CD4-positive, alpha-beta T cell treated with Interleukin-4 for 1 hour (primary cell): ENCODE measurements at places on chromosomes 6 and 20.

DNA sequence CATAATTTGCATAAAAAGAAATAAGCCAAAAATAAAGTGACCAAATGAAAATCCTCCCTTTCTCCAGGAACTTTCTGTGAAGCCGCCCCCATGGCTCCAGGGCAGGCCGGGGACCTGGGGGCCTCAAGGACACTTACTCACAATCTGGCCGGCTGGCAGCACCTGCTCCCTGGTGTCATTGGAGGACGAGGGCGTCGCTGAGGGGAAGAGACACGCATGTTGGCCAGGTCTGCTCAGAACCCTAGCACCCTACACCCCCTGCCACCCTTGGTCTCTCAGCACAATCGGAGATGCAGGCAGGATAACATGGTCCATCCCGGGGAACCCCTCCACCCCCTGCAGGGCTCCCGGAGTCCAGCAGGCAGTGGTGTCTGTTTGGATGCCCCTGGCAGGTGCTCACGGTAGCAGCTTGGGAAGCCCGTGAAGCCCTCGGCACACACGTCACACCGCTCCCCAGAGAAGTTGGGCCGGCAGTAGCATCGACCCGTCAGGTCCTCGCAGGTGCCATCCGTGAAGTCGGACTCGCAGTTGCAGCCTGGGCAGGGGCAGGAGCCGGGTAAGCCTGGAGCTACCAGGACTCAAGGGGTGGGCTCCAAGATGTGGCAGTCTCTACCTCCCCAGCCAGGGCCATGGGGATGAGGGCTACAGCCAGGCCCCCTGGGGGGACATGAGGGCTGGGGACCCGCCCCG, 21.3 kb downstream of the LAMA5 start:
- DNase-seq, result no peak

- no peak for DNase-seq
These were observed 58.5 kb downstream of the PCNA start for GRCh38 chr20:5061213-5061612.

DNA sequence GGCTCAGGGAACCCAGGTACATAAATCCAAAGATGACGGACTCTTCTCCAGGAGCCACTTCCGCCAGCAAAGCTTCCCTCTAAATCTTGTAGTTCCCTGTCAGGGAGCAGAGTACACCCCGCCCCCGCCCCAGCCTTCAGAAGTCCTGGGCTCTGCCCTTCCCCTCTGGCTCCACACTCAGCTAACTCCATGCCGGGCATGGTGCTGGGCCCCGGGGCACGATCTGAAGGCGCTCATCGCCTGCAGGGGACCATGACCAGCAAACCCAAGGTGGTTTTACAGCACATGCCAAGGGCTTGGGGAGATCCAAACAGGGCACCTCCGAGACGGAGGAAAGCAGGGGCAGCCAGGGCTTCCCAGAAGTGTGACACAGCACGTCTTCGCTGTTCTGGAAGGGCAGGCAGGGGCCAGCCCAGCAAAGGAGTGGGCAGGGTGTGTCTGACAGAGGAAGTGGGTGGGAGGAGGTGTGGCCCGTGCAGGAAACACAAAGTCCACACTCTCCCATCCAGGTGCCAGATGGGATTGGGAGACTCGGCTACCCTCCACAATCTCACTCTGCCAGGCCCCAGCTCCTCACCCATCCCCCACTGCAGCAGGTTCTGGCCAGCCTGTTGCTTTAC, 41.6 kb upstream of the SLC22A2 start:
- DNase-seq, result no peak

DNA sequence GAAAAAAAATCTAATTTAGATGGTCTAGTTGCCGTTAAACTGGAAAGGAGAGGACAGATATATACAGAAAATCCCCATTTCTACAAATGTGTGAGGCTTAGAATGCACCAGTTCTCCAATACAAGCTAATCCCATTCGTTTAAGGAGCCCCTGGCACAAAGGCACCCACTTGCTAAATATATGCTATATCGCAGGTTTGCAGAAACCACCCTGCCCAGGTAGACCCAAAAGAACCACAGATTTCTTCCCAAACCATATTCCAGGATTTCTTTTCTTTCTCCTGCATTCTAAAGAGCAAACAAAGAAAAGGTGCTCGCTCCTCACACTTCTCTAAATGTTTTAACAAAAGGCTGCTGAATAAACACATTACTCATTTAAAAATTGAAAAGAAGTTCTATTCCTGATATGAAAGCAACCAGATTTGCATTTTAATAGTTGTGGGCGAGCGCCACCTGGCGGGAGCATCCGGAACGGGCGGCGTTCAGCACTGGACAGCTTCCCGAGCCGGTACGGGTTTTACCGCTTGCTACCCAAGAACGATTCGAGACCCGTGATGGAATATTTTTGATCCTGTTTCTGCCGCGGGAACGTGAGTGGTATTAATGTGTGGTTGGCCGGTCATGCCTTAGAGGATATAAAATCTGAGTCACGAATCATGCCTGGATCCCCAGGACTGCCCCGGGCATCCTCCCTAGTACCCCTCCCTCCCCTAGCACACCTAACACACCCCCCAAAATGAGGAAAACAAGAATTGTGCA, 2.1 kb downstream of the PTPRT start:
- peak; percentile 25 for DNase-seq

DNA sequence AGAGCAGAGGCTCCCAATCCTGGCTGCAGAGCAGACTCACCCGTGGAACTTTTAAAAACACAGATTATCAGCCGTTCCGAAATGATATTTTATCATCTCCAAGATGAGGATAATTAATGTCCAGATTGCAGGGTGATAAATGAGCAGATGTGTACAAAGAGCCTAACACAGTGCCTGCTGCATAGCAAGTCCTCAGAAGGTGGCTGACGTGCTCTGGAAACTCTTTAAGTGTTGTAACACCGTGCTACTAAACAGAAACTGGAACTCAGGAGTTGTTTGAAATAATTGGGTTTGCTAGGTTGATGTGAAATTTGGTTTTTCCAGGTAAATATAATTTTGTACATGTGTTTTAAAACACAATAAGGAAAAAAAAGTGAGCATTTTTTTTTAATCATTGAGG, 118.0 kb downstream of the ARMC2 start:
- no peak for DNase-seq

GRCh38 chr6:106611030-106611429, 18.3 kb downstream of the RTN4IP1 start:
- no peak for DNase-seq

- DNase-seq, result no peak
These were observed 3.3 kb downstream of the ZGPAT start for GRCh38 chr20:63711085-63711645.

DNA sequence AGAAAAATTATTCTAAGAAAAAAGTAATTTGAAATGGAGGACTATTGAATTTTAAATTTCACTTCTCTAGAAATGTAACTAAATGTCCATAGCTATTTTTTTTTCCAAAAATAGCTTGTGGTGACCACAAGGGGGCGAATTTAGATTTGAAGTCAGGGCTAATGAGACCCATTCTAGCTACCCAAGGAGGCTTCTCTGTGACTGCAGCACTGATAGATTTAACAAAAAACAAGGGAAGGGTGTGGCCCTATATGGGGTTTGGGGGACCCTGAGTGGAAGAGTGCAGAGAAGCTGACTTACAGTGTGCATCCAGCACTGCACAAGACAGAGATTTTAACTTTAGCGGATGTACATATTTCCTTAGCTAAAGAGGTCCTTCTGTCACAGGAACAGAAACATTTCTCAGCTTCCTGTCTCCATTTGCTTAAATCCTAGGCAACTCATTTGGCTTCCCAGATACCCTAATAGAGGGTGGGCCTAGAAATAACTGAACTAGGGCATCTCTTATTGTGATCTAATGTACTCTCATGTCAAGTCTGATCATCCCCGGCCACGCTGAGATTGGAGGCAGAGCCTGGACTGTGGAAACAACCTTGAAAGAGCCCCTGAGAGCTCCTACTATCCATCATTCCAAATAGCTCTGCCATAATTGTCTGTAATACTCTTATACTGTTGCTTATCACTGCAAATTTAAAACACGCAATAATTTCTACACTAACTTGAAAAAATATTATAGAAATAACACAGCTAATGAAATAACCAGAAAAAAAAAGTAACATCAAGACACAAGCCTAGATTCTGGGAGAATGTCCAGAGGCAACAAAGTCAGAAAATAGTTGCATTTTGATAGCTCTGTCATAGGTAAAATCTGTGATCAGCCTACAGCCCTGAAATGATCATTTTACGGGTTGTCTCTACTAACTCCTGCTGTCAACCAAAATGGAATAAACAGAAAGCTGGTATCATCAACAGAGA, 93.6 kb downstream of the SNAP91 start:
- no peak for DNase-seq

- no peak for DNase-seq
These were observed 1211.1 kb upstream of the GJE1 start for GRCh38 chr6:140921366-140922226.

DNA sequence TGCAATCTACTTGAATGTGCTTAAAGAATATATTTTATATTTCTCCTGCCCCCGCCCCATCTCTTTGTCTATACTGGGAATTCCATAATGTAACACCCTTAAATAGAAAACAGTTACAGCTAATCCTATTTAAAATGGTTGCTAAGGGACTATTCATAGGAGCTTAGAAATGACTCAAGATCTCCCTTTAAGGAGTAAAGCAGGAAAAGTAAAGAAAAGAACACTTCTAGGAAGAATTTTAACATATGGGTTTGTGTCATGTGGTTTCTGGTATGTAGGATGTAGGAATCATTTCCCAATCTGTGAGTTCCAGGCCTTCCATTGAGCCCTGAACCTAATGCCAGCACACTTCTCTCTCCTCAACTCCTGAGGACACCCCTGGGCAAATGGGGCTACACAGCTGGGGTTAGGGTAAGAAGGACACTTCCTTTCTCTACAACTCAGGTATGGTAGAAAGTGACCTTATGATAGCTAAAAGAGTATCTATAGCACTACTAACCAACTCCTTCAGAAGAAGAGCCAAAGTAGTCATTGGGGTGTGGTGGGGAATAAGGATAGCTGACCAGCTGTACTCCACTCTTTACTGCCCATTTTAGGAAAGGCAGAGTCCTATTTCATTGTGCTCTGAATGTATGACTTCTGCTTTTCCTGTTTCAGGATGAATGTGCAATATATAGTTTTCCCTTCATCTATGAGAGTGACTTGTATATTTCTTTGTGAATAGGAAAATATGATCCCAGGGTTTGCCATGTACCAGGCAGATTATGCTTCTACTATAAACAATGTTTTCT, 27.3 kb downstream of the RIMS1 start:
- DNase-seq, result no peak

- no peak for DNase-seq
These were observed 140.0 kb upstream of the SGK1 start for GRCh38 chr6:134457941-134458340.

GRCh38 chr6:118350881-118351430, 197.1 kb upstream of the PLN start:
- DNase-seq, result no peak

- DNase-seq, result no peak
These were observed 44.2 kb upstream of the TBX18 start for GRCh38 chr6:84808491-84809061.

DNA sequence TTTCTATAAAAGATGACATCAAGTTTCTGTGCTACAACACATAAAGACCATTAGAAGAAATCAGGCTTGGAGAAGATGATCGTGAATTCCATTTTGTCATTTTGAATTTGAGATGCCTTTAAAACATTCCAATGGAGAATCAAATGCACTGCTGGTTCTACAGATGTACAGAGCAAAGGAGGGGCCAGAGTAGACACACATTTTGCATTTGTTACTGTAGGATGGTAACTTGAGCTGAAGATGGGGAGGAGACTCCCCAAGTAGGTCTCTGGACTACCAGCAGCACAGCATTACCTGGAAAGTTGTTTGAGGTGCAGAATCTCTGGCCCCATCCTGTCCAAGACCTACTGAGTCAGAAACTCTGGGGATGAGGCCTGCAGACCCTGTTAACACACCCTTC, 121.6 kb upstream of the RALGAPA2 start:
- DNase-seq, result no peak

DNA sequence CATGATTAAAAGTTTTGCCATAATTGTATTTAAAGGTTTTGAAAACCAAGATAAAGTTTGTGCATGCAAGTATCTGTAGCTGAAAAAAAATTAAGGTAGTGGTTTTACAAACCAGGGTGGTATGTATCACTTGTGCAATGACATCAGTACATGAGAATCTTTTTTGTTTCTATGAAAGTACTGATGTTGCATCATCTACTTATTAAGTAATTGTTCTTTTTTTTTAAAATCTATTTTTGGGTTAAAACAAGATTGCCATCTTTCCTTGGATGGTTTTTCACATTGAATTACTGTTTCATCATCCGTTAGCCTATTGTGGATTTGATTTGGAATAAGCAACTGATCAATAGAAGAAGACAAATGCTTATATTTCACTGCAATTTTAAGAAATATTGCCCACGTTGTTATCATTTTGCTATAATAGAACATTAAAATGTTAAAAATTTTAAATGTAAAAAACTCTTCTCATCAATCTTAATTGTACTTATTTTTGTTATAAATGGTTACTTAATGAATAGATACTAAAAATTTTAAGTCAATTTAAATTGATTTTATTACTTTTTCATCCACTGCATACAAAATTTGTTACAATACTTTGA, 39.8 kb upstream of the TAGAP start:
- no peak for DNase-seq

GRCh38 chr6:122151066-122151465, 248.4 kb upstream of the HSF2 start:
- no peak for DNase-seq

DNA sequence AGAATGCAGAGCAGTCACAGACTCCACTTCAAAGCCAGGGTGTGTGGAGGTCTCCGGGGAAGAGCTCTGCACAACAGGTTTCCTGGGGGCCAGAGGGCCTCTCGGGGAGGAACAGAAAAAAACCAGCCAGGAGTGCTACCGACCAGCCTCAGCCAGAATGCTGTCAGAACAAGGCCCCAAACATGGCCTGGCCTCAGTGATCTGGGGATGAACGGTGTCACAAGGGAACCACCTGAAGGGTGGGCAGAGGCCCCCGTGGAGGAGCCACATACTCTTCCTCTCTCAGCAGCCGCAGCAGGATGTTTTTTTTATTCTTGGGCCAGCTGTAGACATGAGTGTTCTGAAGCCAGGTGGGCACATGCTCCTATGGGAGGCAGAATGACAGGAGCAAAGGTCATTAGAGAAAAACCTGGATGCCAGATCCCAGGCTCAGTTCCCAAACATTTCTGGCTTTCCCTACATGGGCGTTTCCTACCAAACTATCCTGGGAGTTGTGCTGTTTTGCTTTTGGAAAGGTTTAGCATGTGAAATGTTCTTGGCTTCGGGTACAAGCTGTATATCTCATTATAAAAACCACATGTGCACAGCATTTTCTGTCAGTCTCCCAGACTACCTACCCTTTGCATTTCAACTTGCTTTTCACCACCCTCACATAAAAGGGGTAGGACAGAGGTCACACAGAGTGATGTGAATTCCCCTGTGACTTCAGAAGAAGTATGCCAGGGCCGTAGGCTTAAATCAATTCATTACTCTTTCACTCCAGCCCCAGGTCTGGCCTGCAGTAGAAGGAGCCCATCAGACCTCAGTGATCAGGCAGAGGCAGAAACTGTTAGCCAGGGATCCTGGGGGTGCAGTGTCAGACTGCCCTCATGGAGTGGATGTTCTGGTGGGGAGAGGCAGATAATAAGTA, 46.2 kb downstream of the TRAF3IP2 start:
- no peak for DNase-seq

GRCh38 chr6:22694092-22694724, 124.8 kb downstream of the HDGFL1 start:
- DNase-seq, result no peak

- no peak for DNase-seq
These were observed 13.2 kb upstream of the FRK start for GRCh38 chr6:116073765-116074440.

- no peak for DNase-seq
These were observed 46.1 kb downstream of the PHACTR3 start for GRCh38 chr20:59650418-59650817.
